ENCODE measurements at places on chromosomes 6 and 20. TPM values are rescaled to one million over a fixed set of nuclear protein-coding genes. Genes with fewer than 3 reads are reported as not detected.

VSX1 gene
- total RNA-seq, result not detected

UBE2V1 gene
- 75.9 TPM for total RNA-seq

FKBP1C gene
- total RNA-seq, result 0.39 TPM

OOEP gene
- not detected for total RNA-seq

SLC25A27 gene
- 1.7 TPM for total RNA-seq

CGA gene
- not detected for total RNA-seq

DUSP22 gene
- 25.3 TPM for total RNA-seq

All from cardiac ventricle fibroblast (primary cell).